ENCODE measurements at places on chromosomes 2 and 18. TPM values are rescaled to one million over a fixed set of nuclear protein-coding genes. Genes with fewer than 3 reads are reported as not detected.

Gene CAD
- polyA plus RNA-seq: 4.1 TPM

Gene MEX3C
- 12.2 TPM for polyA plus RNA-seq

Gene ALLC
- 0.78 TPM for polyA plus RNA-seq

Gene KCNF1
- polyA plus RNA-seq: 3.4 TPM

Gene MC5R
- polyA plus RNA-seq: not detected

Gene PROC
- not detected for polyA plus RNA-seq

Gene ARL6IP6
- 5.6 TPM for polyA plus RNA-seq

Gene EVA1A
- polyA plus RNA-seq: 1.7 TPM

Gene PJVK
- polyA plus RNA-seq: 6.1 TPM

Gene CFAP210
- polyA plus RNA-seq: 5.2 TPM

Gene INHA
- polyA plus RNA-seq: 0.60 TPM
